ENCODE measurements at places on chromosomes 2 and 18.

DNA sequence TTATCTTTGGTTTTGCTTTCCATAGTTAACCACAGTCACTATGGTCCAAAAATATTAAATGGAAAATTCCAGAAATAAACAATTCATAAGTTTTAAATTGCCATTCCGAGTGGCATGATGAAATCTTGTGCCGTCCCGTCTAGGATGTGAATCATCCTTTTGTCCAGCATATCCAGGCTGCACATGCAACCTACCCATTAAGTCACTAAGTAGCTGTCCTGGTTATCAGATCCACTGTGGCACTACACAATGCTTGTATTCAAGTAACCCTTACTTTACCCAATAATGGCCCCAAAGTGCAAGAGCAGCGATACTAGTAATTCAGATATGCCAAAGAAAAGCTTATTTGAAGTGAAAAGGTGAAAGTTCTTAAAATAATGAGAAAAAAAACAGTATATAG lies 10.7 kb downstream of the USP34 start:
- no peak for DNase-seq

- peak; percentile 83 for DNase-seq
Measured at GRCh38 chr18:23422751-23423418, 30.2 kb upstream of the RIOK3 start.

DNA sequence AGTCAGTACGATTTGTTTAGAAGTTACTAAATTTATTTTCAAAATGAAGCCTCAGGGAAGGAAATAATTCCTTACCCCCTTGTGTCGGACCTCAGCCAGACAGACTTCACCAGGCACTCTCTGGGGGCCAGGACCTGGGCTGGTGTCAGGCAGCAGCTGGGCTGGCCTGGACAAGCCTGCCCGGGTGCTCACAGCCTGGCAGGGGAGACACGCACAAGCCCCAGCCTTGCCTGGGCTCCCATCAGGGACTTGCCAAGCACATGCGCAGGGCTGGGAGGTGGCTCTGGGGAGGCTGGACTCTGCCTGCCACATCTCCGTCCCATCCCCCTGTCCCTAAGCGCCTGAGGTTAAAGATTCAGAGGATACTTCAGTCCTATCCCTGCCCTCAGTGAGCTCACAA lies 56.8 kb upstream of the HS6ST1 start:
- no peak for DNase-seq

GRCh38 chr2:234003972-234004617 lies 46.4 kb upstream of the SPP2 start:
- DNase-seq = no peak

GRCh38 chr2:107627164-107627563 lies 199.5 kb upstream of the RGPD4 start:
- DNase-seq = no peak

DNA sequence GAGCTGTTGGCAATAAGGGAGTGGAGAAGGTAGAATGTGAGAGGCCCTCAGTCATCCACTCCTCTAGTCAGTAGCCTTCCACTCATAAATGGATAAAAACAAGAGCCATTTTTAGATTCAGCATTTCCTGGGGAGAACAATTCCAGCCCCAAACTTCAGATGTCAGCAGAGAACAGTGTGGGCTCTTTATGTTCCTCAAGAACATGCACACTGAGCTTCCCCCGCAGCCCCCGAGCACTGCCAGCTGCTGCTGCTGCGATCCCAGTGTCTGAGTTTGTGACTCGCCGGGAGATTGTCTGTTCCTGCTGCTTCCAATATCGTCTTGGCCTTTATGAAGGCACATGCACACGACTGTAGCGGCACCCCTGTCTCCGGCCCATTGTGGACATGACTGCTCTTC lies 143.7 kb upstream of the CTNNA2 start:
- no peak for DNase-seq

DNA sequence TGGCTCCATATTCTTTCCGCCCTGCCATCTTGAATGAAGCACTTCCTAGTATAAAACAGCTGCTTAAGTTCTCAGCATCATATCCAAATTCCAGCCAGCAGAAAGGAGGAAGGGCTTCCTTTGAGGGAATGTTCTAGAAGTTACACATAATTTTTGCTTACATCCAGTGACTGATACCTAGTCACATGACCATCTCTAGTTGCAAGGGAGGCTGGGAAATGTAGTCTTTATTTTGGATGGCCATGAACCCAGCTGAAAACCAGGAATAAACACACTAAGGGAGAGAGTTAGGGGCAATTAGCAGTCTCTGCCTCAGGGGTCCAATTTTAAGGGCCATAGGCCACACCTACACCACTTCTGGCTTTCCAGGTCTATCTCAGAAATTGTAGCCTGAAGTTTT lies 57.8 kb upstream of the LMAN1 start:
- no peak for DNase-seq

DNA sequence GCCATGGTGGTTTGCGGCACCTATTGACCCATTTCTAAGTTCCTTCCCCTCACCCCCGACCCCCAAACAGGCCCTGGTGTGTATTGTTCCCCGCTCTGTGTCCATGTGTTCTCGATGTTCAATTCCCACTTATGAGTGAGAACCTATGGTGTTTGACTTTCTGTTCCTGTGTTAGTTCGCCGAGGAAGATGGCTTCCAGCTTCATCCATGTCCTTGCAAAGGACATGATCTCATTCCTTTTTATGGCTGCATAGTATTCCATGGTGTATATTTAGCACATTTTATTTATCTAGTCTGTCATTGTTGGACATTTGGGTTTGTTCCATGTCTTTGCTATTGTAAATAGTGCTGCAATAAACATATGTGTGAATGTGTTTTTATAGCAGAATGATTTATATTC lies 183.6 kb downstream of the GBX2 start:
- DNase-seq = no peak

- no peak for DNase-seq
Measured at GRCh38 chr2:16168506-16169264, 228.3 kb downstream of the MYCN start.

DNA sequence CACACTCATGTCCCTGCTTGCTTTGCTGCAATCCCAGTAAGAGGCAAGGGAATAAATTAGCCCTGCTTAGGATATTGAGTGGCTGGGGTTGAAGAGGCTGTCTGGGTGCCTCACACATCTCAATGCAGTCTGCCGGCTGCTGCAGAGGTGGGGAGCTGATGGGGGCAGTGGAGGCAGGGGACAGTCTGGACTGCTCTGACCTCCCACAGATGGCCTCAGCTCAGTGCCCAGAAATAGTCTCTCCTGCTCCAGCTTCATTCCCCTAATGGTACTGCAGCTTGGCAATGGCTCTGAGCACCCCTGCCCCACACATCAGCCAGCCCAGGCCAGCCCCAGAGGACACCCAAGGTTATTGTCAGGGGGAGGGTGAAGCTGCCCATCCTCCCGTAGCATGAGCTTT lies 21.5 kb upstream of the TNS1 start:
- DNase-seq = peak; percentile 28

DNA sequence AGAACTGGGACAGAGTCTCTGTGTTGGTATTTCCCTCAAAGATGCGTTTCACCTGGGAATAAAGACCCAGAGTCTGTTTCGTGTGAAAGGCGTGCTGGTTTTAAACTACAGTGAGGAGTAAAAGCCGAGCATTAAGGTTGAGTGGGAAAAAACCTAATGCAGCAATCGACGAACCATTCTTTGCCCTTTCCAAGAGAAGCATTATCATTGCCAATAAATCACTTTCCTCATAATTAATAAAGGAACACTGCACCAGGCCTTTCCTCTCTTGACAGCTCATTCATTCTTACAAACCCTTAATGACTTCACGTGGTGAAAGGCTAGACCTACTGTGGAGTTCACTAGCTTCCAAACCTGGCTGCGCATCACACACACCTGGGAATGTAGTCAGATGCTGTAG lies 896 bp upstream of the SLC8A1 start:
- no peak for DNase-seq

- DNase-seq = peak; percentile 95
Measured at GRCh38 chr2:74833418-74834233, at the start of gene HK2. Gene HK2, plus strand, starts transcription at chr2:74834127. Its CDS starts 454 bp downstream, at chr2:74834581.

DNA sequence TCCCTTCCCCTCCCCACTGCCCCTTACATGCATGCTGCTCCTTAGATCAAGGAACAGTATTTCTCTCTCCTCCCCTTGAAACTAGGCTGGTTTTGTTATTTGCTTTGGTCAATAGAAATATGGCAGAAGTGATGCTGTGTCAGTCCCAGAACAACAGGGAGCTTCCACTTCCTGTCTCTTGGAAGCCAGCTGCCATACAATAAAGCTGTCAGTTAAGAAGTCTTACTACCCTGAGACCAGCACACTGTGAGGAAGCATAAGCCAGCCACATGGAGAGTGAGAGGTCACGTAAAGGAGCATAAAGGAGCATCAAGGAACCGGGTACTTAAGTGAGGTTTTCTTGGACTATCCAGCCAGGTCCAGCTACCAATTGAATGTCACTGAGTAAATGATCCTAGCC lies 126.6 kb downstream of the NOL4 start:
- no peak for DNase-seq

- DNase-seq = no peak
Measured at GRCh38 chr2:234308813-234309195, 188.1 kb downstream of the ARL4C start.

DNA sequence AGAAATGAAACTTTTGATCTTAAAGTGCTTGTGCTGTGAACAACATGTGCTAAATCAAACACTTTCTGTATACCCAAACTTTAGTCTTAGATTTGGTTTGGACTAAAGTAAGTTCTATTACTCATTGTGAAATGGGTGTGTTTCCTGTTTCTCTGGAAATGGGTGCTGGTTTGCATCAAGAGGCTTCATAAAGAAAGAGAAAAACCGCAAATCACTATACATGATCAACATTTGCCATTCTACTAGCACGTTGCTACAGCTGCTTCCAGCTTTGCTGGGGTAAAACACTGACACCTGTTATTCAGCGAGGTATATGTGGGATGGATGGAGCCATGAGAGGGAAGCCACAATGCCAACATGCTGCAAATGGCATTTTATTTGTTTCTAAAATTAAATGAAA lies 547.0 kb upstream of the ACVR2A start:
- DNase-seq = no peak

- no peak for DNase-seq
Measured at GRCh38 chr2:95122197-95122551, 566 bp upstream of the MRPS5 start.

DNA sequence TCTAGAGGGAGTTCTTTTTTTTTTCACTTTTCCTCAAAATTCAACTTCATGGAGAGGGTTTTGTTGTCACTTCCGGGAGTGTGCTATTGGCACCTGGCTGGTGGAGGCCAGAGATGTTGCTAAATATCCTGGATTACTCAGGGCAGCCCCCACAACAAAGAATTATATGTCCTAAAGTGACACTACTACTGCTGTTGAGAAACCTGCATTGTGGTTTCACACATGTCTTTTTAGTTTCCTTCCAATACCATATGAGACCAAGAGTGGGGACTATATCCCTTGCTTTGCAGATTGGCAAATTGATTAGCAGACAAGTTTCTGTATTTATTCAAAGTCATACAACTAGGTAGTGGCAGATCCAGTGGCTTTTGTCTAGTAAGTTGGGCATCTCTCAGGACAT lies 826.8 kb downstream of the TRIB2 start:
- DNase-seq = no peak

GRCh38 chr2:188734691-188735090 lies 239.5 kb upstream of the COL3A1 start:
- no peak for DNase-seq

GRCh38 chr2:28608500-28609424 lies 112.9 kb downstream of the PLB1 start:
- no peak for DNase-seq

DNA sequence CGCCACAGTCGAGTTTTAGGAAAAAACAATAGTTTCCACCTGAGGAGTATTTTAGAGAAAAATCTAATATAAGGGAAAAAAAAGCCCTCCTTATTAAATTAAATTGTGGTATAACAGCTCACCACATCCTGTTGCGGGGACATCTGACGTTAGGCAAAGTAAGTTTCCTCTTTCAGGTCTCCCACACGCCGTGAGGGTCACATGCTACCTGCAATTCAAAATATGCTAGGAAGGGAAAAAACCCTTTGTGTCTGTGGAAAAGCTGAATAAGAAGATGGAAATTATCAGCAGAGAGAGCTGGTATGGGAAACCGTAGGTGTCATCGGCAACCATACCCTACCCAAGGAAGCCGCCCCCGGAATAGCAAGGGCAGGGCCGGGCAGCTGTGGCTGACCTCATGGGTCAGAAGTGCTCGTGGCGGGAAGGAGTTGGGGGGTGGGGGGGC lies 128.0 kb downstream of the NFATC1 start:
- DNase-seq = no peak

DNA sequence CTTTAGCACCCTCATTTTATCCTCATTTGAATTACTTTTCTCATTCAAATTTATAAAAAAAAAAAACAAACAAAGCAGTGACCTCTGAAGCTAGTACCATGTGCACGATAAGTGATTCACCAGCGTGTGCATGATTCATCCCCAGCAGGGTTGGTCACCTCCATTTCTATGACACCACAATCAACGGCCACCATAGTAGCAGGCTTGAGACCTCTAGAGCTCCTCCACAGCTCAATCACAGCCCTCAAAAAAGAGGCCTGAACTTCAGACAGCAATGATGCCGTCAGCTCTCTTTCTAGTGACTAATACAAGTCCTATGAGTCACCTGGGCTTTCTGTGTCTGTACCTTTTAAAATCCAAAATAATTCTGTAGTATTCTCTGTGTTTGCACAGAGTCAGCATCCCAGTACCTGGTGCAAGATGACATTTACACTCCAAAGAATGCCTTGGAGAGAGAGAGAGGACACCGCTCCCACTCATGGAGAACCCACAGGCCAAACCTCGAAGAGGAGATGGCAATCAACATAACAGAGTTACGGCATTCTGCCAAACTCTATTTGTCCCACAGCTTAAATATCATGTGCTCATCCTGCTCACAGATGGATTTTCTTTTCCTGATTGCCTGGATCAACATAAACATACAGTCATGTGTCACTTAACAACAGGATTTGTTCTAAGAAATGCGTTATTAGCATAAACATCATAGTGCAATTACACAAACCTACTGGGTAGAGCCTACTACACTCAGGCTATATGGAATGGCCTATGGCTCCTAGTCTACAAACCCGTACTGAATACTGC lies 58.7 kb downstream of the L3MBTL4 start:
- no peak for DNase-seq

DNA sequence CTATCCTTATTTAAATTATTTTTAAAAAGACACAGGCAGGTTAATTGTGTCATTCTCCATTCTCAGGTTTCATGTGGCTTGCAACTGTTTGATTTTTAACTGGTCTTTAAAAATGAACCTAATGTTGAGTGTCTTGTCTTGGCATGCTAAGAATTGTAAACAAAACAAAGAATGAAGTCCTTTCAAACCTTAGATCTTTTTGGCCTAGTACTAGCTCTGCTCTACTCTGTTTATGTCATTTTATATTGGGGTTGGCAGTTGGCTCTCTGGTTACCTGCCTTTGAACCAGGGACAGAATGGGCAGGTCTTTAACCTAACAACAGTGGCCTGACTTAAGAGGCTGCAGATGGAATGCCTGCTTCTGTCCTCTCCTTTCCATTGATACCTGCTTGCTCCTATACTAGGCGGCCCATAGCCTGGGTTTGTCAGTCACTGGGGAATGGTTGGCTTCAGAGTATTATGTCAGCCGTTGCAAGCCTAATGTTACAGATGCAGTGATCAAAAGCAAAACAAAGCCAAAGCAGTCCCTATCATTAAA lies 85.5 kb downstream of the MTA3 start:
- DNase-seq = no peak

Measured in Right ventricle myocardium inferior (tissue), 1 donor.